ENCODE measurements at places on chromosomes 2 and 18. TPM values are rescaled to one million over a fixed set of nuclear protein-coding genes. Genes with fewer than 3 reads are reported as not detected.

SEPTIN10 gene
- total RNA-seq: 0.64 TPM

TDRD15 gene
- 0.14 TPM for total RNA-seq

DNA sequence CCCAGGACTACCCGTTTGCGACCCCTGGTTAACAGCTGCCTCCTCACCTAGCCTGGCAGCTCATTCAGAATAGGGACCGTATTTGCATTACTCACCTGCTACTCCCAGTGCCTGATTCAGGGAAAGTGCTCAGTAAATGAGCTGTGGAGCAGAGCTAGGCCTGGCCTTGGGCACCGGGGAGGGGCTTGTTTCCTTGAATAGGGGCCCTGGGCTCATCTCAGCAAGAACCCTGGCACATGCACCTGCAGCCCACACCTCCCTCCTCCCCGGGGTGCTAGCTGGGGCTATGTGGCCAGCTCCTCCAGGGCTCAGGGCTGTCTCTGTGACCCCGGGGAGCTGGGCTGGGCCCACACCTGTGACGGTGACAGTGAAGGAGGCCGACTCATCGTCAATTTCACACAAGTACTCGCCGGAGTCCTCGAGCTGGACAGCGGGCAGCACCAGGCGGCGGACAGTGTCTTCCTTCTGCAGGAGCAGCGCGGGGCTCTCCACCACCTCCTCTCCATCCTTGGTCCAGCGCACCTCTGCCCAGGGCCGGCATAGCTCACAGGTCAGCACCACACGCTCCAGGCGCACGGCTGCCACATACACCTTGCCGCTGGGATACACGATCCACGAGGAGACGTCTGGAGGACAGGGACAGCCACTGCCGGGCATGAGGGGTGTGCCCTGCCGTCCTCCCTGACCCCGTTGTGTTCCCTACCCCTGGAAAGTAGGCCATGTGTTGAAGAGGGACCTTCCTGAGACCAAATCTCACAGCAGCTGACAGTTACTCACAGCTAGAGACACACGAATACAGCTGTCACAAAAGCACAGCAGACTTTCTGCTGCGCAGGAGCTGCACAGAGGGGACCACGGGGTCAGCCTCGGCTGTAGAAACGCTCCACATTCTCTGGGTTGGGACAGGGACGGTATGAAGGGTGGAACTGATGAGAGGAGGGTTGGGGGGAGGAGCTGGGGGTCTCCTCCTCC lies 9.0 kb downstream of the OBSL1 start:
- DNase-seq: no peak

- no peak for DNase-seq
Observed at GRCh38 chr18:23337599-23338444, 115.3 kb upstream of the RIOK3 start.

All from natural killer cell treated with Interleukin-12 subunit alpha and Interleukin-12 subunit beta and Interleukin-15 and Interleukin-18, amount 100 ng/mL, for 72 hours (primary cell).